ENCODE measurements at places on chromosomes 16 and 17. TPM values are rescaled to one million over a fixed set of nuclear protein-coding genes. Genes with fewer than 3 reads are reported as not detected.

The C1QTNF8 gene
- total RNA-seq = 0.30 TPM

- H3K36me3 ChIP-seq = no peaks in the 10 kb centered on the region
- H3K27me3 ChIP-seq = peaks cover 33% of the 10 kb centered on the region
- peak overlapping the region; percentile 80 for H3K4me3 ChIP-seq
- H3K4me1 ChIP-seq = peaks cover 18% of the 10 kb centered on the region
- no peak for DNase-seq
Measured at GRCh38 chr16:31009894-31010584, 399 bp downstream of the STX1B start.

The DRC3 gene
- total RNA-seq = 0.61 TPM

The VMO1 gene
- total RNA-seq = 1.0 TPM

The PYDC1 gene
- not detected for total RNA-seq

GRCh38 chr16:88926374-88926990 is 50.5 kb downstream of the CBFA2T3 start:
- no peaks in the 10 kb centered on the region for H3K4me1 ChIP-seq
- H3K4me3 ChIP-seq = no peak overlapping the region
- H3K27me3 ChIP-seq = peaks cover 2% of the 10 kb centered on the region
- H3K27ac ChIP-seq = no peak overlapping the region

The MRPL27 gene
- total RNA-seq = 70.4 TPM

Measured in neural crest cell (in vitro differentiated cells).